Activated CD4-positive, alpha-beta memory T cell treated with anti-CD3 and anti-CD28 coated beads for 36 hours (primary cell): ENCODE measurements at places on chromosomes 6 and 20. TPM values are rescaled to one million over a fixed set of nuclear protein-coding genes. Genes with fewer than 3 reads are reported as not detected.

DNA sequence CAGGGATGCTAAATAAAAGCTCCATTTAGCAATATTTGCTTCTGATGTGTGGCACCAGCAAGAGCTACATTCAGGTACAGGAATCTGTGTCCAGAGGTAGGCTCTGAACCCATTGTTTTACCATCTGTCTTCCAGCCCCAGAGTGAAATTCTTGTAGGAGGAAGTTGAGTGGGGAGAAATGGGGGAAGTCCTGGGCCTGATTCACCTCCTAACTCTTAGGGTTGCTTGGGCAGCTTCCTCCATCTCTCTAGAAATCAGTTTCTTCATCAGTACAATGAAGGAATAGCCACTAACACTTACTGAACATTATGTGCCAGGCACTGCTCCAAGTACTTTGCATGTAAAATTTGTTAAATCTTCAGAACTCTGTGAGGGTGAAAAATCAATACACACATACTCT lies 35.1 kb upstream of the TSPYL1 start:
- DNase-seq = no peak

- no peak for DNase-seq
Observed at GRCh38 chr6:51330971-51331370, 512.3 kb downstream of the TFAP2B start.

Gene OR14J1
- not detected for total RNA-seq

GRCh38 chr6:102619585-102619984 lies 1226.1 kb downstream of the GRIK2 start:
- DNase-seq = no peak

Gene C6orf52
- 2.4 TPM for total RNA-seq

DNA sequence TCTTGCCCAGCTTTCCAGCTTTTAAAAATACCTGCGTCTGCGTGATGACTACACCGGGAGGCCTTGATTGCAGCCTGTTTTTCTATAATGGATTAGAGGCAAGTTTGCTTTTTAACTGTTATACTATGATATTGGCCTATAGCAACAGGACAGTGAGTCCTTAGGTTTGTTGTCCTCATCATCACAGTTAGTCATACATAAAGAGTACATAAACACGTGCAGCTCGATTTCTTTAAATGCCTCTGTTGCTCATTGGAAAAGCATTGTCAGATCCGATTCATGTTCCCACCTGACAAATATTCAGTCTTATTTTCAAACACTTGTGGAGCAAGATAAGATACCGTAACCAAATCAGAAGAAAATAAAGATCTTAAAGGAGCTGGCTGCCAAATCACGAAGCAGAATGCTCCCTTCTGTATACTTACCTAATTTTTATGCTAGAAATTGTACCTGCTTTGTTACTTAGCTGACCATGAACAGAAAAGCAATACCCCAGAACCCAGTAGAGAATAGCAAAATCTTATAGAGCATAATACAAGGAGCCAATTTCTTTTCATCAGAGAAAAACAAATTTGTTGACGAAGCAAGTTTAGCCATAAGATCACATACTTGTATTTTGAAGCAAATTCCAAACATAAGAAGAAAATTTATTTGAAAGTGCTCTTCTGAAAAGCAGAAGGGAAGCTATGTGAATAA lies 100.4 kb downstream of the TMEM200A start:
- no peak for DNase-seq

GRCh38 chr6:32081168-32081990 lies 27.8 kb downstream of the TNXB start:
- DNase-seq = no peak
